Colonic mucosa (tissue), 4 donors: ENCODE measurements at places on chromosomes 3 and 15. TPM values are rescaled to one million over a fixed set of nuclear protein-coding genes. Genes with fewer than 3 reads are reported as not detected.

DNA sequence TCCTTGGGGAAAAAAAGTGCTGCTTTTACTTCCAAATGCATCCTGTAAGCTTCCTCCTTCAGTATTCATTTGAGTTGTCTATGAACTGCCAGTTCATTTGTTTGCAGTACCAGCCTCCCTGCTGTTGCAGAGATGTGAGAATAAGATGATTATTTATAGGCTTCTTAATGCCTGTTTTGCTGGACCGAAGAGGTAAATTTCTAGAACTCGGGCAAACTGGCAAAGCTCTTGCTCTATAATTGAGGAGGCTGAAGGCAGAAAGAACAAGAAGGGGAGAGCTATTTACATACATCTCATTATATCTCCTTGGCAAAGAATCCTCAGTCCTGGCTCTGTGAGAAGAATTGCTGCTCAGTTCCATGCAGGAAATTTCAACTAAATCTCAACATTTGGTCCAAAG, 790.4 kb downstream of the GRM7 start:
- H3K27ac ChIP-seq, result no peak overlapping the region
- no peaks in the 10 kb centered on the region for H3K27me3 ChIP-seq
- H3K36me3 ChIP-seq, result no peaks in the 10 kb centered on the region
- no peak for DNase-seq
- H3K4me3 ChIP-seq, result no peak overlapping the region

DNA sequence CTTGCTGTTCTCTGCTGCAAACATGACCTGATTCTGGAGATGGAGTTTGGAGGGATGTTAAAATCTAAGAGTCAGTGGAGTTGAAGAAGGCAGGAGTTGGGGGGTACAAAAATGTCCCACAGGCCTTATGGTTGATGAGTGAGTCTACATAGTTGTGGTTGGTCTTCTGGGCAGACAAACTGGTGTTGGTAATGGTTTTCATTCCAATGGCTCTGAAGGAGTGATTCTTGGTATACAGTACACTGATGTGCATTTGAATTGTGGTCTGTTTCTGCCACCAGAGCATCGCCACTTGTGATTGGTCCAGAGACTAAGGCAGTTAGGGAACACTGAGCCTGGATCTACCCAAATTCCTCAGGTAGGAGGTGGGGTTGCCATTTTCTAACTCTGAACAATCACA, 514.1 kb upstream of the CFAP20DC start:
- H3K27ac ChIP-seq, result no peak overlapping the region
- no peak for DNase-seq
- H3K4me3 ChIP-seq, result no peak overlapping the region
- H3K36me3 ChIP-seq, result no peaks in the 10 kb centered on the region
- H3K4me1 ChIP-seq, result no peaks in the 10 kb centered on the region

GRCh38 chr3:23219117-23219516, 16.0 kb downstream of the UBE2E2 start:
- DNase-seq, result no peak
- no peaks in the 10 kb centered on the region for H3K27me3 ChIP-seq
- no peaks in the 10 kb centered on the region for H3K4me1 ChIP-seq

SPINK8 gene
- total RNA-seq, result not detected
